ENCODE measurements at places on chromosomes 3 and 15.

DNA sequence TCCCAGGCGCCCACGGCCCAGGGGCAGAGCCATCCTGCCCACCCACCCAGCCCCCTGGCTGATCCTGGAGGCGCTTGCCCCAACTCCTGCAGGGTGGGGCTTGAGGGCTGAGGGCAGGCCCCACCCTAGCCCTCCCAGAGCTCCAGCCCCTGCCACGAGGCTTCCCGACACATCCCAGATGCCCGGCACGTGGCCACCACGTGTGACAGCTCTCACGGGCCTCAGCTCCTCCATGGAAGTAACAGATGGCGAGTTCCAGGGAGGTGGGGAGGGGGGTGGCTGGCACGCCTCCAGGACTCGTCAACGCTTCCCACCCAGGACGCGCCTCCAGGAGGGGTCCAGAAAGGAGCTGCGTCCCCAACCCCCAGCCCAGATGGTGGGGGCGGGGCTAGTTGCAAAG is 29.1 kb downstream of the PLXND1 start:
- DNase-seq, result no peak

DNA sequence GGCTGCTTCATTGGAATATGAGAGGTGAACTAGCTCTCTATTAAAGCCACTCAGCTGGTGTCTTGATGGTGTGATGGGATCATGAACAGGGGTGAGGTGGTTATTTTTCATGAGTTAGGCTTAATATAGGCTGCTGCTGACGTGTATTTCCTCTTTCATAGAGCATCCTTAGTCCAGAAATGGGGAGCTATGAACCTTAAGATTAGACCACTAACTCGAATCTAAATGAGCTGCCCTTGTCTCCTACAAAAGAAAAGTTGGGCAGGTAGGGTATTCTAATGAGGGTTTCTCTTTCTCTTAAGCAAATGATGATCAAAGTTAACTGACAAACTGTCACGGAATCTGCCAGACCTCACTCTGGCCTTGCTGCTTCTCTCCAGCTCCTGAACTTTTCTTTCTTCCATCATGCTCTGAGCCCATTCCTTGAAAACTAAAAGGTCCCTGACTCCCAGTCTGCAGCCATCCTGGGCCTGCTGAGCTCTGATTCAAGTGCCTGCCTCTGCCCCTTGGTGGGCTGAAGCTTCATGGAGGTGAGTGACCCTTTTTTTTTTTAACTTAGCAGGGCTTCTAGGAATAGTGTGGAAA is at the start of gene TRIM69:
Gene TRIM69, plus strand, starts transcription at position 348 of the 585 bp plus-strand sequence. Its CDS starts 177 bp downstream, at position 525.
- no peak for DNase-seq

DNA sequence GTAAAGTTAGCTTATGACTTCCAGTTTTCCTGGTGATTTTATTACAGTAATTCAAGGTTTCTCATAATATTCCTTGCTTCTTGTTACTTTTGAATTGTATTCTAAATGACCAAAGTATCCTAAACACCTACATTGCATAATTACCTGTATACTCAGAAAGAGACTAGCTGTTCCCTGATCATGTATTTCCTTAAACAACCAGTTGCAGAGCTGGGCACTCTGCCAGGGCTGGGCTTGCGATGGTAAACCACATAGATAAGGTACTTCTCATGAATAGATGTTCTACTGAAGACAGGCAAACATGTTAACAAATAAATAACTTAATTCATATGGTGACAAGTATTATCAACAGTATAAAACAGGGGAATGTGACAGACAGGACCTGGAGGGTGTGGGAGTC is 142.3 kb upstream of the WNT5A start:
- DNase-seq, result no peak

DNA sequence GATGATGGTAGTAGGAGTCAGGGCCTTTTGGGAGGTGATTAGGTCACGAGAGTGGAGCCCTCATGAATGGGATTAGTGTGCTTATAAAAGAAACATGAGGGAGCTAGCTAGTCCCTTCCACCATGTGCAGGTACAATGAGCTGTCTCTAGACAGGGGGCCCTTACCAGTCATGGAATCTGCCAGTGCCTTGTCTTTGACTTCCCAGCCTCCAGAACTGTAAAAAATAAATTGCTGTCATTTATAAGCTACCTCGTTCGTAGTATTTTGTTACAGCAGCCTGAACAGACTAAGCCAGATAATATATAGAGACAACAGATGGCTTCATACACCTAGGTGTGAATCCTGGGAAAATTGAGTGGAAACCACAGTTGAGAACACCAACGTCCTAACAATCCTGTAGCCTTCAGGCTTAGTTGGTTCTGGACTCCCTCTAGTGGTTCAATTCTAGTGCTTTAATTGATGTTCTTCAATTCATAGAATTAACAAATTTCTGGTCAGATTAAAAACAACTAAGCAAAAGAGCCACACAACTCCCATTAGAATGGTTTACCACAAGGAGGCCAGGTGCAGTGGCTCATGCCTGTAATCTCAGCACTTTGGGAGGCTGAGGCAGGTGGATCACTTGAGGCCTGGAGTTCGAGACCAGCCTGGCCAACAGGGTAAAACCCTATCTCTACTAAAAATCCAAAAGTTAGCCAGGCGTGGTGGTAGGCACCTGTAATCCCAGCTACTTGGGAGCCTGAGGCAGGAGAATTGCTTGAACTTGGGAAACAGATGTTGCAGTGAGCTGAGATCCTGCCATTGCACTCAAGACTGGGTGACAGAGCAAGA is 21.3 kb upstream of the GATM start:
- no peak for DNase-seq

DNA sequence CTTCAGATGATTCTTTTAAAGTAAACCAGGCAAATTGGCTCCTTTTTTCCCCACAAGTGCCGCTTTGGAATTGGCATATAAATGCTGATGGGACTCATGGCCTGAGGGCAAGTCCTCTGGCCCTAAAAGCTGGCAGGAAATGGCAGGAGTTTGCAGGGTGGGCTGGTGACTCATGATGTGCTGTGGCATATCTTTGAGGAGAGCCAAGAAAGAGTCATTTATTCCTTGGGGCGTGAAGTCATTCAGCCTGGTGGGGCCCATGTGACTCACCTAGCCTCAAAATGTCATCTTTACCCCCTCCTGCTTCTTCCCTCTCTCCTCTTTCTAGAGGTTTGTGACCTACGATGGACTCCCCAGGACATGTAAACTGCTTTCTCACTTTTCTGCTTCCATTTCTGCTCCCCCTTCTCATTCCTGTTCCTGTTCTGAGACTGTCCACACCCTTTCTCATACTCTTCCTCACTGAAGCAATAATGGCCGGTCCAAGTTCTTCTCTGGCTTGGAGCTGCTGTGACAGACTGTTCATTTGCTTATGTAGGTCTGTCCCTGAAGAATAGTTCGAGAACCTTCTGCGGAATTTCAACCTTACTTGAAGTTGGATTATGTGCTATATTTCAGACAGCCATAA is 326.1 kb downstream of the SATB1 start:
- no peak for DNase-seq

DNA sequence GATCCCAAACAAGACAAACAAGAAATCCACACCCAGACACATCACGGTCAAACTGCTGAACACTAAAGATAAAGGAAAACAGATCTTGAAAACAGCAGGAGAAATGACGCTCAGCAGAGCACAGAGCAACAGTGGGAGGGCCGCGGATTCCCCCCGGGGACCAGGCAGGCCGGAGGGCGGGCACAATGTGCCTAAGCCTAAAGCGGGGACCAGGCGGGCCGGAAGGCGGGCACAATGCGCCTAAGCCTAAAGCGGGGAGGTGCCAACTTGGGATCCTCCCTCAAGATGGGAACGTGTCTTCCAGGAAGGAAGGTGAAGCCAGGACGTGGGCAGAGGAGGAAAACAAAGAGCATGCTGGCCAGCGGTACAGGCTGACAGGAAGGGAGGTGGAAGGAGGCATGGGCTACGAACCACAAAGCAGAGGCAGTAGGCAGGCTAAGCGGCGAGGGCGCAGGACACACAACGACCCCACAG is 31.1 kb downstream of the CYFIP1 start:
- DNase-seq, result no peak

DNA sequence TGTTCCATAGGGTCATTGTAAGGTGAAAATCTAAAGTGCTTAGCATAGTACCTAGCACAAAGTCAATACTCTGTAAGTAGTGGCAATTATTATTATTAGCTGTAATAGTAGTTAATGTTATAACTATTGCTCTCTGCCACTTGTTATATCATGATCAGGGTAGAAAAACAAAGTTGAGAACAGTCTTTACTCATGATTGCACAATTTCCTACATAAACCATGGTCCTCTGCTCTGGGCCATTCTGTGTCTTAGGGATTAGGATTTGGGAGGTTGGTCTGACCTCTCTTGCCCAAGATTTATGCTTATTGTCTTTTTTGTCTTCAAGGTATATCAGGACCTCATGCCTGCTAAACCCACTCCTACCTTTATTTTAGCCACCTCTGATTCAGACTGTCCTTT is 4.3 kb upstream of the LRRC58 start:
- DNase-seq, result no peak

Measured in glomerular endothelial cell (primary cell).